Stimulated activated CD4-positive, alpha-beta T cell treated with anti-CD3 and anti-CD28 coated beads, Interleukin-4, amount 100 ng/mL, for 24 hours (primary cell): ENCODE measurements at places on chromosomes 16 and 17.

DNA sequence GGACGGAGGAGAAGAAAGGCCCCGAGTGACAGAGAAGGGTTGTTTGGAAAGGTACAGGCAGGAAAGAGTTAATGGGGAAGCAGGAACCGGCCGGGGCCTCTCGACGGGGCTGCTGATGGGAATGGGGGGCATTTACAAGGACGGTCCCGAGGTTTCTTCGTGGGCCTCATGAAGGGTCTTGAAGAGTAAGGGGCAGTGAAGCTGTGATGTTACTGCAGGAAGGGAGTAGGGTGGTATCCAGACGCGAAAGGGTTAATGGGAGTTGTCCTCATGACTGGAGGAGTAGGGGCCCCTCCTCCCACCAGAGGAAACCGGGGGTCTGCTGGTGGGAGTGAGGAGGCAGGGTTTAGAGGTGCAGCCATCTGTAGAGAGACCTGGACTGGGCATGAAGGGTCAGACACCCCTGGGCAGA lies 481 bp downstream of the PDK2 start:
- DNase-seq: no peak

DNA sequence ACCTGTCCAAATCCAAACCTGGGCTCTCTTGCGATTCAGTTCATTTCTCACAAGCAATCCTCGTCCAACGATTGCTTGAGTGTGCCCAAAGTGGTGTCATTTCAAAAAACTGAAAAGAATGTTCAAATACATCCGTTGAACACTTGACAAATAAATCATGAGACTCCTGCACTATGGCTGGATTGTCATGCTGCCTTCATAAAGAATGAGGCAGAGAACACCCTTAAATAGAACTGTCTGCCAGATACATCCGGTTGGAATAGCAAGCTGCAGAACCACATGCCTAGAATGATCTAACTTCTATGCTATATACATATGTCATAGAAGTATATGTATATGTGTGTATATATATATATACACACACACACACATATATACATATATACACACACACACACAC lies 55.4 kb upstream of the HAPSTR1 start:
- DNase-seq: no peak

DNA sequence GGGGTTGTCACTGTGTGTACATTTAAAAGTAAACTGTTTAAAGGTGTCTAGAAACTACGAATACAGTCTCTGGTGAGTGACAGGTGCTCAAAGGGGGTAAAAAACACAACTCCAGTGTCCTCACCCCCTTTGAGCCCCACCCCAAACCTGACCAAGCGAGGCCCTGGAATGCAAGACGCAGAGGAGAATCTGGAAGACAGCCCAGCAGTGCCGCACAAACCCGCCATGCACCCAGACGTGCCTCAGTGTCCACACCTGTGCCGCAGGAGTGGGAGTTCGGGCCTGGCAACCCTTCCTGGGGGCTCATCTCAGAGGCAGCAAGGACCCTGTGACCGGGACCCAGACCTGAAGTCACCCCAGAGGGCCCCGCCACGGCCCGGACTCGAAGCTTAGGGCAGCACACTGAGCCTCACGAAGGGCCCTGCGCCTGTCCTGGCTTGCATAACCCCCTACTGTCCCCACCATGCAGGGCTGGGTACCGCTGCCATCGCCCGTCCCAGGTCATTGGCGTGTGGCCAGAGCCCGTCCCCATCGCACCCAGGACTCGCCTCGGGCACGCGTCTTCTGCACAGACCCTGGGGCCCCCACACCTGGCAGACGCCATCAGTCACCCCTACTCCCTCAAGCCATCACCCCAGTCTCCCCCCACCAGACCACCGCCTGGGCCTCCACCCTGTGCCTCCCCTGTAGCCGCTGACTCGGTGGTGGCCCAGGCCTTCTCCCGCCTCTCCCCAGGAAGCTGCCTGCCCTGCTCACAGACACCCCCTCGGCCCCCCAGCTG lies 33.0 kb upstream of the ZC3H18 start:
- no peak for DNase-seq

DNA sequence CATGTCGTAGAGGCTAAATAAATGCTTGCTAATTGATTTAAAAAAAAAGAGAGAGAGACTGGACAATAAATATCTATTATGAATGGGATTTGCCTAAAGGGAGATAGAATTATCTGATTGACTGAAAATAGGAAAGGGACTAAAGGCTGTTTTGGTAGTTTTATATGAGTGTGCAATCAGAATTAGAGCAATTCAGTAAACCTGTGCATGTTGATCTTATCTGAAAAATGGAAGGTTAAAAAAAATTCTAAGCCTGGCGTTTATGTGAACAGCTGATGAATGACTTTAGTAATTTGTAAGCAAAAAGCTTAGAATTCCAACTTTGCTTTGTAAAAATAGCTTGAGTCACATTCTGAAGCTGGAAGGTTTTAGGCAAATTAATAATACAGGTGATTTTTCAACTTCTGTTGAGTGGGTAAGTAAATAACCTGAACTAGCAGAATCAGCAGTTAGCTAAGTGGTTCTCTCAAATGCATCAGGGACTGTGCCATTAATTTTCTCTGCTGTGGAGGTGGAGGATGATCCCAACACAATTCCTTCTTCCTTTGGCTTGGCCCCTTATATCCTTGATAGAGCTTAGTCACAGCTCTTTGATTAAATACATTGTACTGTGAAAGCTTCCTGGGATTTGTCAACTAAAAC lies 254.4 kb downstream of the PHKB start:
- DNase-seq: no peak

- no peak for DNase-seq
Observed at GRCh38 chr16:2471016-2471652, at the start of gene NTN3. Gene NTN3 (plus strand): TSS chr16:2471297. CDS start chr16:2471702, 405 bp downstream.

- no peak for DNase-seq
Observed at GRCh38 chr16:83630979-83631378, 176.8 kb upstream of the HSBP1 start.

- no peak for DNase-seq
Observed at GRCh38 chr16:65421596-65421995, 299.7 kb upstream of the CDH11 start.

GRCh38 chr17:75756451-75757085 lies 8.4 kb downstream of the GALK1 start:
- no peak for DNase-seq

- no peak for DNase-seq
Observed at GRCh38 chr16:58236831-58237230, 38.9 kb upstream of the CSNK2A2 start.

DNA sequence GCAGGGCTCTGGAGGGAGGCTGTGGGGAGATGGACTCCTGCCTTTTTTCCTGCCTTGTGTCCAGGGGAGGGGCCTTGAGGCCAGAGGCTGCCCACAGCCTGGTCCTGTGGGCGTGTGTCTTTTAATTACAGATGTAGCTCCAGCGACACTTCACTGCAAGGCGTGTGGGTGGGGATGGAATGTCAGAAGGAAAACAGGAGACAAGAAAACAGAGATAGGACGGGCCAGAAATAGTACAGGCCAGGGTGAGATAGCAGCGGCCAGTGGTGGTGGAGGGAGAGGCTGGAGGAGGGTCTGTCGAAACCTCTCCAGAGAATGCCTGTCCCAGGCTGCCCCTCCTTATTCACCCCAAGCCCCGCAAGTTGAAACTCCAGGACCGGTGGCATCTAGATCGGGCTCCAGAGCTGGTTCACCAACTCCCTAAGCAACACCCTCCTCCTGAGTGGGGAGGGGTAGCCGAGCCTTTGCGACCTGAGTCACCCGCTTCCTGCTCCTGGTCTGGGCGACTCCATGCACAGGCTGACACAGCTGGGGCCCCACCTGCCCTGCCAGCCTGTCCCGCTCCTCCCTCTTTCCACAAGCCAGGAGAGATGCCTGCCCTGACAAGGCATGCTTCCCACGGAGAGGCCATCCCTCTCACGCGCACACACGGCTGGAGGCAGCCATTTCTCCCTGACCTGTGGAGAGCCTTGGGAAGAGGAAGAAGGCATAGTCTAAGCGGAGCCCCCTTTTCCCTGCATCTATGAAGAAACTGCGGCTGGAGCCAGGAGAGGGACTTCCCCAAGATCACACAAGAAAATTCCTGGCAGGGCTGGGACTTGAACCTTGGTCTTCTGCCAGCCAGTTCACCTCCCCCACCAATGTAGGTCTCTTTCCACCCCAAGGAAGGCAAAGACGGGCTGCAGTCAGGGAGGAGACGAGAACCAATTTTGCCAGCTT lies 6.6 kb upstream of the JUP start:
- no peak for DNase-seq

DNA sequence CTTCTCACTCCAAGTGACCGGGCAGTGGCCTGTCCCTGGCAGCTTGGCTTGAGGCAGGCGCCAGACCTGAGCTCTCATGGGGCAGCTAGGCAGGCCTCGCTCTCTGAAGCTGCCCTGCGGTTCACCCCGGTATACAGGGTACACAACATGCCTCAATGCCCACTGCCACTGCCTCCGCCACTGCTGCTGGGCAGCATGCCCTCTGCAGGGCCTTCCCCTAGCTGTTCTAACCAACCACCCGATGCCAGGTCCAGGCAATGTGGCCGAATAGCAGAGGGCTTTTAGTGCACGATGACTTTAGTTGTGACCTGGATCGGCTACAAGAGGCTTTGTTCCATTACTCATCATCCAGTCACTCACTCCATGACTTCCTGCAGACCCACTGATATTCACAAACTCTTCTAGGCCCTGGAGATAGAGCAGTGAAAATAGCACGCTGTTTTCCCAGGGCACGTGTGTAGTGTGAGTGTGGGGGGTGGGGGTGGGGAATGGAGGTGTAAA lies 19.7 kb downstream of the CDC42EP4 start:
- DNase-seq: no peak

DNA sequence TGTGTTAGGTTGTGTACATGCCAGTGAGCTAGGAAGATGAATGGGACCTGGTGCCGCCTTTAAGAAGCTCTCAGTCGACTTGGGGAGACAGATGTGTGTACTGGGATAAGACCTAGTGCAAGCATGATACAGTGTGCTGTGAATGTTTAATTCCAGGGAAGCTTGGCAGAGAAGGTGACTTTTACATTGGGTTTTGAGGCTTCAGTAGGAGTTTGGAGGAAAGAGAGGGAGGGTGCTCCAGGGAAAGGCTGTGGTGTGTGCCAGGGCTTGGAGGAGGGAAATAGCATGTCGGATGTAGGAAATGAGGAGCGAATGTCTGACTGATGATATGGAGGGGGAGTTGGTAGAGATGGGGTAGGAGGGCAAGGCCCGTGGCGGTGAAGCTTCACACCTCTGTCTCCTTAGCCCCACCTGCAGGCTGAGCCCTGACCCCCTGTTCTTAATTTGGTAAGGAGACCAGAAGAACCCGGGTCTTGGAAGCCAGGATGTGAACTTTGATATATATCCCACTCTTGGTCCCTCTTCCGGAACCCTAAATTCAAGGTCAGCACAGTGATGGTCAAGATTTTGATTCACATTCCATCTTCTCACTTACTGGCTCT lies 76.6 kb downstream of the PLCG2 start:
- no peak for DNase-seq

DNA sequence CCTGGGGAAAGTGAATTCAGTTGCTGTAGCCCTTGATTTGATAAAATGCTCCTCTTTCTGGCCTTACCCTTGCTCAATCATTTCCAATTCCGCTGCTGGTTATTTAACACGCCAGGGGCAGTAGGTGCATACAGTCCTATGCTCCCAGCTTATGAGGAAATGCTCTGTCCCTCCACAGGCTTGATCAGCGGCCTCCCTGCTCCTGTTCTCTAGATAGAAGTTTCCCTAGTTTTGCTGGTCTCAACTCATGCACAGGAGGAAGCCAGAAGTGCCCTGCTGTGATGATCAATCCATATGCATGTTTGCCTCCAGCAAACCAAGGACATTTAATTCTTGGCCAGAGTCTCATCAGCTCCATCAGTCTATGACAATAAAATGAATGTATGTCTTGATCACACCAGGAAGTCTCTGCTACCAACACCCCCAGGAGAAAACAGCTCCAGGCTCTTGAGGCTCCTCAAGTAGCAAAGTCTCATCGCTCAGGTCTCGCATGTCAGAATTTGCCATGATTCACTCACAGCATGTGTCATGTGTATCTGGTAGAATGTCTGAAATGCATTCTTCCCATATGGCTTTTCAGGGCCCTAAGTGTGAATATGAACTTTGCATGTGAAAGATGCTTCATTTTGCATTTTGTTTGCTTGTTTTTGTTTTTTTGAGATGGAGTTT lies 208.9 kb downstream of the CDH13 start:
- no peak for DNase-seq

DNA sequence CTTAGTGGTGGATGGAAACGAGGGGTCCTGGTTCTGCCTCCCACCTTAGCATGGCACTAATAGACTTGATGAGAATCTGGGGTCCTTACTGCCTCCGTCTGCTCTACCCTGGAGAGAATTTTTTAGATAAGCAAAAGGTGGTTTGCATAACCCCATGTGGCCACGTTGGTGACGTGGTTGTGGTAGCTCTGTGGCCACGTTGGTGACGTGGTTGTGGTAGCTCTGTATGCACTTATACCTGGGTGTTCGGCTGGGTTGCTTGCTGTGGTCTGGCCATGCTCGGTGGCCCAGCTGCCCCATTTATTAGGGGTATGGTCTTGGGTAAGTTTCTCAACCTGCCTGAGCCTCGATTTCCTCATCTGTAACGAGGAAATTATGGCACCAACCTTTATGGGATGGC lies 13.0 kb downstream of the SPIRE2 start:
- DNase-seq: peak; percentile 26

DNA sequence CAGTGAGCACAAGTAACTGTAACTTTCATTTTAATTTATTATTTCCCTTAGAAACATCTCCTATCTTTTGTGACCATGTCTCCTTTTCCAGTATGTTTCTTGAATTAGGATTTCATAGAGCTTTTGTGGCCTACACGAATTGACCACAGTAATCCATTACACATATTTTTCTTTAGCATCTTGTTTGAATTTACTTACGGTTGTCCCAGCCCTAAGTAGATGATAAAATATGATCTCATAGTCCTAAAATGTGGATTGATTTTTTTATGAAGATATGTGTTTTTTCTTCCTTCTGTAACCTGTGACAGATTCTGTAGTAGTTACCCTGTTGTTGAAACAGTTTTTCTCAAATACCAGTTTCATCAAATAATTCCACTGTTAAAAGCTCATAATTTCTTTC lies 61.5 kb downstream of the NF1 start:
- no peak for DNase-seq

DNA sequence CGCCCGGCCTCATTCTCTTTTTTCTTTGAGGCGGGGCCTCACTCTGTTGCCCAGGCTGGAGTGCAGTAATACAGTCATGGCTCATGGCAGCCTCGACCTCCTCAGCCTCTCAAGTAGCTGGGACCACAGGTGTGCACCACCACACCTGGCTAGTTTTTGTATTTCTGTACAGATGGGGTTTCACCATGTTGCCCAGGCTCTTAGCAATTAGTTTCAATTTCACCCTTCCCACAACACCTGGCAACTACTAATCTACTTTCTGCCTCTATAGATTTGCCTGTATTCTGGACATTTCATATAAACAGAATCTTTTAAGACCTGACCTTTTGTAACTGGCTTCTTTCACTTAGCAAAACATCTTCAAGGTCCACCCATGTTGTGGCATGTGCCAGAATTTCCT lies 8.0 kb upstream of the NT5M start:
- DNase-seq: no peak

DNA sequence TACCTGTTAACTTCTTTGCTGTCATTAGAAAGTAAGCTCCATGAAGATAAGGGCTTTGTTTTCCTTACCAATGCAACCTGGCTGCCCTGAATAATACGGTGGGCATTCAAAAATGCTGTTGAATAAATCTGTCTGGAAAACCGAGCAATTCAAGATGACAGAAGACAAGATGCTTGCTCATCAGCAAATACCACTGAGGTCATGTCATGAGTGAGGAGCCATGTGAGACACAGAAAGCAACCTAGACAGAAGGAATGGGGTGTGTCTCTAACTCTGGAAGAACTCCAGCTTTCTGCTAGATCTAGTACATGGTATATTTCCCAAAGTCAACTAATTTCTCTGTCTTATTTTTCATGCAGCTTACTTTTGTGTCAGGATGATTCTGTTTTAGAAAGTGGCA lies 64.2 kb downstream of the STH start:
- DNase-seq: no peak

GRCh38 chr16:73287859-73288405 lies 240.0 kb upstream of the ZFHX3 start:
- DNase-seq: no peak
